Aorta (tissue), 5 donors: ENCODE measurements at places on chromosomes 11 and 22. TPM values are rescaled to one million over a fixed set of nuclear protein-coding genes. Genes with fewer than 3 reads are reported as not detected.

CDC42EP1 gene
- 76.3 TPM for total RNA-seq

OR52E8 gene
- not detected for total RNA-seq

BSCL2 gene
- total RNA-seq, result 22.3 TPM

MMP13 gene
- not detected for total RNA-seq

CLTCL1 gene
- 7.9 TPM for total RNA-seq

NELL1 gene
- total RNA-seq, result not detected

PES1 gene
- 42.4 TPM for total RNA-seq

SC5D gene
- total RNA-seq, result 24.4 TPM

LIF gene
- total RNA-seq, result 4.5 TPM

IFITM1 gene
- 278 TPM for total RNA-seq

JHY gene
- total RNA-seq, result 7.1 TPM

THY1 gene
- 80.9 TPM for total RNA-seq

OR2D2 gene
- not detected for total RNA-seq

NRGN gene
- 33.2 TPM for total RNA-seq

OTOG gene
- total RNA-seq, result not detected

FGF3 gene
- total RNA-seq, result not detected

FXYD6 gene
- total RNA-seq, result 28.7 TPM

GRM5 gene
- total RNA-seq, result 3.4 TPM

KLHL35 gene
- 1.3 TPM for total RNA-seq

DERL3 gene
- total RNA-seq, result 3.9 TPM

C11orf42 gene
- not detected for total RNA-seq

PKDREJ gene
- 0.15 TPM for total RNA-seq

CEND1 gene
- not detected for total RNA-seq

- no peak for DNase-seq
Observed at GRCh38 chr11:64872790-64873488, 5.5 kb downstream of the EHD1 start.

DNA sequence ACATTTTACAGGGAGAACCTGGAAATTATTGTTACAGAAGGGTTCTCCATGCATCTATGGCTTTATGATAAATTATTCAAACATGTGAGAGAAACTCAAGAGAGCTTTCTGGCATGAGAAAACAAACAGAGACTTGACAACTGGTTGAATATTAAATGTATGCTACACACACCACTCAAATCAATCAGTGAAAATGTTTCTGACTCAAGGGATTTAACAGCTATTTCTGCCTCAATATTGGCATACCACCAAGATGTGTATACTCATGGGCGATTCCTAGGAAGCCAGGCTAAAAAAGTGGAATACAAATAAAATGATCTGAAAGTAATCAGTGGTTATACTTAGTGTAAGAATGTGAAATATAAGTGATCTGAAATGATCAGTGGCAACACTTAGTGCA is 15.8 kb upstream of the OR51T1 start:
- no peak for DNase-seq

DNA sequence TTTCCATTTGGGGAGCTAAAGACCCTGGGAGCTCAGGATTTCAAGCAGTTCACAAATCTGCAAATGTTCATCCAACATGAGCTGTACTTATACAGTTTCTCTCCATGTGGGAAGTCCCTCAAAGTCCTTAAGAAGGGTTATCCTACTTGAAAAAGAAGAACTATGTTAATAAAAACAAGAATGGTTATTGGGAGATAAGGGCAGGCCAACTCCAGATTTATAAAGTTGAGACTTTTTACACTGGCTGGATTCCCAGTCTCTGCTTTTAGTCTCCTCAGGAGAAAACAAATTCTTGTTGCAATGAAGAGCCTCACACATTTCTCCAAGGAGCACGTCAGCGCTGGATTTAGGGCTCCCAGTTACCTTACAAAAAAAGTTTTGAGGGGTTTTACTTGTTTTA is 34.2 kb upstream of the CTTN start:
- no peak for DNase-seq

- DNase-seq, result no peak
Observed at GRCh38 chr22:44634426-44635321, 67.3 kb upstream of the PRR5 start.

DNA sequence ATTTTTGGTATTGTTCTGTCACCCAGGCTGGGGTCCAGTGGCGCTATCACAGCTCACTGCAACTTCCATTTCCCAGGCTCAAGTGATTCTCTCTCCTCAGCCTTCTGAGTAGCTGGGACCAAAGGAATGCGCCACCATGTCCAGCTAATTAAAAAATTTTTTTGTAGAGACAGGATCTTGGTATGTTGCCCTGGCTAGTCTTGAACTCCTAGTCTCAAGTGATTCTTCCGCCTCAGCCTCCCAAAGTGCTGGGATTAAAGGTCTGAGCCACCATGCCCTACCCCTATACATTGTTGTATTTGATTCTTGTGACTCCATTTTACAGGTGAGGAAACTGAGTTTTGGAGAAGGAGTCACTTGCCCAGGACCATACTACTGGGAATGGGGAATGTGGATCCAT is 11.9 kb downstream of the KIAA1671 start:
- DNase-seq, result no peak

- DNase-seq, result peak; percentile 24
Observed at GRCh38 chr22:25360411-25360810, 141.0 kb downstream of the CRYBB2 start.

DNA sequence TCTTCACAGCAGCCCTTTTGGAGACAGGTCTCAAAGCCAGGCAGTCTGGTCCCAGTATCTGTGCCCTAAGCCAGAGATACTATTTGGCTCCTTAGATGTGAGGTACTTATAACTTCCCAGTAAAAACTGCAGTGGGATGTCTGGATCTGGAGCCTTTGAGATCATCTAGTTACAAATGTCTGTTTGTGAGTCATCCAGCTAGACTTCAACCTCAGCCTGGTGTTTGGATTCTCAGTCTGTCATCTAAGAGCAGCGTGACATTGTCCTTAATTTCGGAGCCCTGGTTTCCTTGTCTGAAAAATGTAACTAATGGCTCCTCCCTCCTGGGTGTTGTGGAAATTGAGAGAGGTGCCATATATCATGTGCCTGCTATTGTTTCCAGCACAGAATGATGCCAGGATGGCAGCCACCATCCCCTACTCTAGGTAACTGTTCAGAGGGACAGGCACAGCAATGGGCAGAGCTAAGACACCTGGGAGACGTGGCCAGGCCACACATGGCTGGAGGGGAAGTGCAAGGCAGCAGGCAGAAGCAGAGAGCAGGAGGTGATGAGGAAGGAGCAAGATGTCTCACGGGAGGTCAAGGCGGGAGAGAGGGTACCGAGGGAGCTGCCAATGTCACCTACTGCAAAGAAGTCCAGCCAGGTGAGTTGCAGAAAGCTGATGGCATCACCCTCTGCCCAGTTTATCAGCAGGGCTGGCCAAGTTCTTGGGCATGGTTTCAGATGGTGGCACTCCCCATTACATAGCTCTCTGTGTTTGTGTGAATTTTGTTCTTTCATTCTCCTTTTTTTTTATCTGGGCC is 20.6 kb upstream of the ST3GAL4 start:
- peak; percentile 27 for DNase-seq

DNA sequence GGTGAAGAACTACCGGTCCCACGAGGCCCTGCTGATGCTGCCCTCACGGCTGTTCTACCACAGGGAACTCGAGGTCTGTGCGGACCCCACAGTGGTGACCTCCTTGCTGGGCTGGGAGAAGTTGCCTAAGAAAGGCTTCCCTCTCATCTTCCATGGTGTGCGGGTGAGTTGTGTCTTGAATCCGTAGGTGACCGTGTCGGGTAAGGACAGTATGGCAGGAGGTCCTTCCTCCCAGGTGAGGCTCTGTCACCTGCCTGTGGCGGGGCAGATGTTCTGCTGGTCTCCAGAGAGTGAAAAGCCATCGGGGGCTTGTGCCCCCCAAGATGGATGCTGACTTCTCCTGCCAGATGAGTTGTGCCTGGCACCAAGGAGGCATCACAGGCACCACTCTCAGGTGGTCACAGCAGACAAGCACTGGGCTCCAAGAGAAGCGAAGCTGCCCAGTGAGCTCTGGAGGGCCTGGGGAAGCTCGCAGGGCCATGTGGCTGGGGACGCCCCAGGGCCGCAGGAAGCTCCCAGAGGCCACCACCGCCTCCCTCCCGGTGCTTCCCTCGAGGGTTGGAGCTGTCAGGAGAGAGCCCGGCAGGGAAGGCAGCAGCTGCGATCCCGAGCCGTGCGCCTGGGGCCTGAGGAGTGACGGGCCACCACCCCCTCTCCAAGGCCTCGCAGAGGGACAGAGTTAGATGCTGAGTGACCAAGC is 17.3 kb upstream of the PANX2 start:
- no peak for DNase-seq

GRCh38 chr11:4713241-4713640 is 8.7 kb downstream of the MMP26 start:
- DNase-seq, result no peak

DNA sequence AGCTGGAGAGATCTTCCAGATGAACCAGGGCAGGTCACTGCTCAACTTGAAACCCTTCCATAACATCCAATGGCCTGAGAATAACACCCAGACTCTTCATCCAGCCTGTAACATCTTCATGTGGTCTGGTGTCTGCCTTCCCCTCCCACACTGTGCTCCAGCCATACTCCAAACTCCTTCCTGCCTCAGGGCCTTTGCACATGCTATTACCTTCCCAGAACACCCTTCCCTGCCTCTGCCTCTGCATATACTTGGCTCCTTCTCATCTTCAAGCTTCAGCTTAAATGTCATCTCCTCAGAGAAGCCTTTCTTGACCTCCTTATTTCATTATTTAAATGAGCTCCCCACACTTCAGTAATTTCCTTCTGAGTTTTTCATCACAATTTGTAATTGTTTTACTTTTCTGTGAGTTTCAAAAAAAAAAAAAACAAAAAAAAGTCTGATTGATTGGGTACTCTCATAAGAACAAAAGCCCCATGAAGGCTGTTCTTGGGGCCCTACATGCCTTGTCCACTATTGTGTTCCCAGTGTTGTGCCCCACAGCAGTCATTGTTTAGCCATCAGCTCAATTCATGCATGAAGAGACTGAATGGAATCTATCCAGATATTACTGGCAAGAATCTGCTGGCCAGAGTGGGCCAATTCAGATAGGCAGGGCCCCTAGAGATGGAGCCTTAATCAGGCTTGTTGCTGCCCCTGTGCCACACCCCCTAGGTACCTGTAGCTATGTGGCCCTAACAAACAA is 22.1 kb downstream of the LMO1 start:
- no peak for DNase-seq

GRCh38 chr11:69914286-69915150 is 95.3 kb upstream of the FGF3 start:
- peak; percentile 69 for DNase-seq

GRCh38 chr11:113681711-113682413 is 24.2 kb downstream of the TMPRSS5 start:
- no peak for DNase-seq

DNA sequence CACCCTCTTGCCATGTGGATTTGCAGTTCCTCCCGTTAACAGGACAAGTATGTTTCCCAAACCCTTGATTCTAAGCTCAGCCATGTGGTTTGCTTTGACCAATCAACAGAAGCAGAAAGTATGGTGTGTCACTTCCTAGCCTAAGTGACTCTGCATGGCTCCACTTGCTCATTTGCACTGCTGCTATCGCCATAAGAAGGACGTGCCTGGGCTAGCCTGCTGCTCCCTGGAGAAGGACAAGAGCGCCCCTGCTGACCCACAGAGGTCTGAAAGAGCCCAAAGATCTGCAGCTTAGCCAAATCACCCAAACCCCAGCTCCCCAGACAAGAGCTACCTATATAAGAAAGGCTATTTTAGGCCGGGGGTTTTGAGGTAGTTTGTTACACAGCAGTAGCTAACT is 18.0 kb downstream of the TBRG1 start:
- DNase-seq, result no peak

GRCh38 chr11:83070731-83071566 is 748 bp downstream of the RAB30 start:
- peak; percentile 77 for DNase-seq

GRCh38 chr11:110366291-110366690 is 63.5 kb upstream of the FDX1 start:
- no peak for DNase-seq

DNA sequence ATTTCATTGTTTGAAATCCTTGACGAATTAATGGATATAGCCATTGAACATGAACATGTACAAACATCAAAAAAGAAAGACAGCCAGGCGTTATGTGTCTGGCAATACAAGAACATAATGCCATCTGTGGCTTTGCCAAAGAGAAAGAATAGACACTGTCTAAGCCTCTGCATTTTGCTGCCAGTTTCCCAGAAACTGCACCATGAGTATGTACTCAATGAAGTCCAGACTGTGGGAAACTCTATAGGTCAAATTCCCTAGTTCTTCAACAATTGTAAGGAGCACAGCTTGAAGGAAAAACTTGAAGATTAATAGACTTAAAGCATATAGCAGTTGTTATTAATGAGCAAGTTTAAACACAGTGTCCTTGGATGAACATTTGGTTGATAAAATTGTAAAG is 71.3 kb downstream of the BBOX1 start:
- no peak for DNase-seq

GRCh38 chr22:44449061-44449682 is 48.9 kb downstream of the RTL6 start:
- no peak for DNase-seq

GRCh38 chr11:82034527-82034926 is 699.1 kb downstream of the FAM181B start:
- no peak for DNase-seq

DNA sequence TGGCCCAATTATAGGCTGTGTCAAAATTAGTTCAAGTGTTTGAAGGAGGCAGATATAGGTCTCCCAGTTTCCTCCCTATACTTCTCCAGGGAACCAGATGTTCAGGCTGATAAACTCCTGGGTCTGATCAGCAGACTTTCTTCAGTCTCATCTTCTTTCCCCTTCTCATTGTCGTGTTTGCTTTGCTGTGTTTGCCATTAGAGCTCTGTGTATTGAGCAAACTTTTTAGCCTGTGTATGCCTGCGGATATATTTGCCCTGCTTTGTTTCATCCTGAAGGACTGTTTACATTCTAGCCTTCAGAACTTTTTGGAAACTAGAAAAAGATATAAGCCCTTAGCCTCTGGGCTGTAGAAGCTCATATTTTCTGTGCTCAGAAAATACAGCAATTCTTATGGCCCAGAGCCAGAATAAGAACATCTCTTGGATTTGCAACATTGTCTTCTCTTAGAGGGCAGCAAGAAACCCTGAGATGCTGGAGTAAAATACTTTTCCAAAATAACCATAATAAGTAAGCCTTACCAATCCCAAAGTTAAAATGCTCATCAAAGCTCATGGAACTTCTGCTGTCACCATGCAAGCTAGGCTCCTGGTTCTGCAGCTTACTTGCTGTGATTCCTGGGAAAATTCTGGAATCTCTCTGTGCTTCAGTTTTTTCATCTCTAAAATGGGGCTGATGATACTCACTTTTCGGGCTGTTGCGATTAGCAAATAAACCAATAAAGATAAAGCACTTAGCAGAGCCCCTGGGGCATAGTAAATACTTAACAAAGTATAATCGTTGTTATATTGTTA is 34.1 kb upstream of the ME3 start:
- DNase-seq, result no peak

- DNase-seq, result no peak
Observed at GRCh38 chr22:19514831-19515565, 9.2 kb downstream of the CLDN5 start.

- no peak for DNase-seq
Observed at GRCh38 chr11:82978422-82979099, 77.0 kb downstream of the DDIAS start.

- DNase-seq, result no peak
Observed at GRCh38 chr11:77109236-77110019, 6.8 kb downstream of the OMP start.
